ENCODE measurements at places on chromosomes 3 and 15.

GRCh38 chr3:7573330-7573729, 712.4 kb downstream of the GRM7 start:
- no peak for DNase-seq

DNA sequence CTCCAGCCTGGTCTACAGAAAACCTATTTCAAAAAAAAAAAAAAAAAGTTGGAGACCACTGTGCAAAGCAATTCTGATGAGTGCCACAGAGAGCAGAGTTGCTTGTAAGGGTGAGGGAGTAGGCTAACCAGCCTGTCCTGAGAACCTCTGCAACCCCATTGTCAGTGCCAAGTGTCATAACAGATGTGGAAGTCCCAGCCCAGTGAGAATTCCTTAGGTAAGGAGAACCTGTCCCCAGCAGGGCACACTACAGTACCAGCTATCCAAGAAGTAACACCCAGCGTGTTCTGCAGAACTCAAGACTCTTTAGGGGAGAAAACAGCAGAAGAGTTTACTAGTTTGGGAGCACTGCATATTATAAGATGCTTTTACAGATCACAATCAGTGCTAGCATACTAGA, 156.3 kb downstream of the LIPC start:
- DNase-seq: no peak

DNA sequence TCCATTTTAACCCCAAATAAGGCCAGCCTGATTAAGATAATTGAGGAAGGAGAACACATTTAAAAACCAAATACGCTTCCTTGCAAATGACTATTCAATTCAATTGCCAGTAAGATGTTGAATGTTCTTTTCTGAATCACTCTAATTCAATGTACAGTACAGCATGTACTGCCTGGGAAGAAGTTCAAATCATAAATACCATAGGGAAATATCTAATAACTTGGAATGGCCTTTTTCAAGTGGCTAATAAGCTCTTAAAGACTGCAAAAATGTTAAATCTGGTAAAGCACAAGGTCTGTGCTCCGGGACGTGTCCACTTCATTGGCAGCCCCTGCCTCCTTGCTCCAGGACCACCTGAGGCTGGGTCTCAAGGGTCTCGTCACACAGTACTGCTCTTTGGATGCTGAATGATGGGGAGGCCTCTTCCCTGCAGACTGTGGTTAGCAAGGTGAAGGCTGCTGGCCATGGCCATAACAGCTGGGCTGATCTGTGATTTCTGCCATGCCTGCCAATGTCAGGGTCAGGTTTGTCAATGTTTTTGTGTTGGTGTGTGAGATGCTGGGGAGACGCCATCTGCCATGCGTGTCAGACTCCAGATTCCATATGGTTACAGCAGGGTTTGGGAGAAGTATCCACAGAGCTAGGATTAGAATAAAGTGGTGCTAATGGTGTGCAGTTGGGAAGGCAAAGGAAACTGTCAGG, 300.5 kb downstream of the ADAMTS17 start:
- no peak for DNase-seq

GRCh38 chr15:69143756-69144436, 16.5 kb upstream of the GLCE start:
- no peak for DNase-seq

GRCh38 chr3:132530624-132531023, 66.4 kb upstream of the ACKR4 start:
- DNase-seq: no peak

- DNase-seq: peak; percentile 80
These were observed 2.2 kb downstream of the FOXB1 start for GRCh38 chr15:60006203-60006862.

GRCh38 chr3:48556796-48557626, at the start of gene PFKFB4:
Gene PFKFB4, minus strand, starts transcription at chr3:48556803. Its CDS starts 26 bp downstream, at chr3:48556777.
- peak; percentile 99 for DNase-seq

- DNase-seq: no peak
These were observed 1.3 kb downstream of the BNIP2 start for GRCh38 chr15:59687836-59688235.

- no peak for DNase-seq
These were observed 35.5 kb downstream of the ZDHHC19 start for GRCh38 chr3:196175722-196176121.

DNA sequence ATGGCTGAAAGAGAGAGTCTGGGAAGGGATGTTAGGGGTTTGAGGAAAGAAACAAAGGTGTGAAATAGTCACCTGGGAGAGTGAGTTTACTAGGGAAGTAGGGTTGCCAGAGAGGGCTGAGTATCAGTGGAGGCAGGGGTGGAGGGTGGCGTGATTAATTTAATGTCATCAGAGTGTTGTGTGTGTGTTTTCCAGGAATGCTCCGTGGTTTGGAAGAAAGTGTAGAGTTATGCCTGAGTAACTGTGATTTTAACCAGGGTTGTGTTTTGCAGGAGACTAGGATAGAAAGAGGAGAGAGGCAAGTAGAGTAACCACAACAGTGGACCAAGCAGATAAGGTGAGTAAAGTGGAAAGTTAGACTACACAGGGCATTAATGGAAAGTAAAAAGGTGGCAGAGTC, 27.2 kb downstream of the PLD1 start:
- no peak for DNase-seq

DNA sequence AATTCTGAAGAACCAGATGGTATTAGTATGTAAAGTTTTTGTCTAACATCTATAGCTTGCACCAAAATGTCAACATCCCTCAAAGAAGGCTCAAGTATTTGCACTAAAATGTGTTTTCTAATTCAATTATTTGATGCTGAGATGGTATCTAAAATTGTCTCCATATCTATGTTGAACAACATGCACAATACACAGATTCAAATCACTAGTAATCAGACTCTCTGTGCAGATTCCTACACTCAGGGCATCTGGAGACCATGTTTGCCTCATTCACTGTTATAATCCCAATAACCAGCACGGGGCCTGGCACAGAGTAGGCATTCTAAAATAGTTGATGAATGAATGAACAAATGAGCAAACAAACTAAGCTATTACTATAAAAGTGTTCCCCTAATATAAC, 2.6 kb downstream of the FILIP1L start:
- no peak for DNase-seq

- no peak for DNase-seq
These were observed 470.1 kb downstream of the MFSD1 start for GRCh38 chr3:159271799-159272512.

DNA sequence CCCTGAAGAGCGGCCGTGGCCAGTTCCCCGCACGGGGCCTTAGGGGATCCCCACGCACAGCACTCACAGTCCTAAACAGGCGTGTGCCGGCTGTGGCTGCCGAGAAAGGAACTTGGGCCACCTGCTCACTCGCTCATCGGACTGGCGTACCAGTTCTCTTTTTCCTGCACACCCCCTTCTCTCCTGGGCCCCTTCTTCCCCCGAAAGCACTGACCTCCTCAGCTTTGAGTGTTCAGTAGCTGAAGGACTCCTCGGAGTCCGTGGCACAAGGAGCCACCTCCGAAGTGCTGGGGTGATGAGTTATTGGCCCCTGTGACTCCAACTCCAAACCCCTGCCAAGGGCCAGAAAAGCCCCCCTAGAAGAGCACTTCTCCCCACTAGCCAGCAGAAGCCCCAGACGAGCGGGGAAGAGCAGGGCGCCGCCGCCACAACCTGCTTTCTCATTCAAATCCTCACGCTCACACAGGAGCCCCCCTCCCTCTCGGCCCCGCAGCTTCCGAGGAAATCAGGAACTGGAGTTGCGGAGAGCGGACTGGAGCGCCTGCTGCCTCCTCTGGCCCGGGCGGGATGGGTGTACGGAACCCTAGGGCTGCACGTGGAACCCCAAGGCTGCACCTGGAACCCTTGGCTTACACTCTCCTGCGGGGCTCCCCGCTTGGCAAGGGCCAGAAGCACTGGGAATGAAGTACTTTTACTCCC, at the start of gene PLCH1:
Gene PLCH1 (minus strand): TSS at position 446 of the 699 bp plus-strand sequence. CDS start 40,847 bp downstream, outside the sequence.
- peak; percentile 83 for DNase-seq

DNA sequence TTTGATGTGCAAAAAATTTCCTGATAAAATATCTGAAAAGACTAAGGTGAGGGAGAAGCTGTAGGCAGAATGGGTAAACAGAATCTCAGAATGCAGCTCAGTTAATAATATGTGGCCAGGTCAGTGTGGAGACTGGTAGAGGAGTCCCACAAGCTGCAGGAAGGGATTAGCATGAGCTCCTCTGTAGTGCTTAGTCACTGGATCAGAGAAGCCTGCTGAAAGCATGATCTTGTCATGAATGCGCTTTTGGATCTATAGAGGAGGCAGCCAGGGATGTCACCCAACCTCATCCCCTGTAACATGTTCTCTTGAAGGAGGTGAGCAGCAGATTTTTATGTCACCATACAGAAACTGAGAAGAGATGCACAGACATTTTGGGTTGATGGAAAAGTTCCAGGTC, 1035.3 kb upstream of the GBE1 start:
- no peak for DNase-seq

- DNase-seq: no peak
These were observed 275.4 kb upstream of the CTDSPL start for GRCh38 chr3:37586280-37586679.

DNA sequence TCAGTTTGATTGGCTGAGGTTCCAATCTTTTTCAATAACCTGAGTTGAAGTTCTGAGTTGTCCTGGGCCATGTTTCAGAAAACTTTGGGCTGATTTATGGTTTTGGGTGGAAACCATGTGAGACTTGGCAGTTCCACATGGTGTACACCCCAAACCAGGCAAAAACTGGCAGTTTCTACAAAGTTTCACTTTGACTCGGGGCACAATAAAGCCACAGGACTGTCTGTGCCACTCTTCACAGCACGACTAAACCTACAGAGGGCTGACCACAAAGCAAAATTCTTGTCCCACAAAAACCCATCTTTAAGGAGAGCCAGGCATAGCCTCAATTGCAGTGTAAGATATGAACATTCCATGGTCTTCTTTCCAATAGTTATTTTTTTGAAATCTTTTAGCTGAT, 155.0 kb downstream of the DUT start:
- DNase-seq: no peak

- DNase-seq: no peak
These were observed 690.6 kb downstream of the MCTP2 start for GRCh38 chr15:94921936-94922335.

GRCh38 chr15:48996276-48996675, 32.6 kb upstream of the SHC4 start:
- no peak for DNase-seq

GRCh38 chr15:79197285-79197684, 85.2 kb upstream of the ANKRD34C start:
- no peak for DNase-seq

GRCh38 chr3:167148136-167148535, 232.0 kb downstream of the ZBBX start:
- no peak for DNase-seq

DNA sequence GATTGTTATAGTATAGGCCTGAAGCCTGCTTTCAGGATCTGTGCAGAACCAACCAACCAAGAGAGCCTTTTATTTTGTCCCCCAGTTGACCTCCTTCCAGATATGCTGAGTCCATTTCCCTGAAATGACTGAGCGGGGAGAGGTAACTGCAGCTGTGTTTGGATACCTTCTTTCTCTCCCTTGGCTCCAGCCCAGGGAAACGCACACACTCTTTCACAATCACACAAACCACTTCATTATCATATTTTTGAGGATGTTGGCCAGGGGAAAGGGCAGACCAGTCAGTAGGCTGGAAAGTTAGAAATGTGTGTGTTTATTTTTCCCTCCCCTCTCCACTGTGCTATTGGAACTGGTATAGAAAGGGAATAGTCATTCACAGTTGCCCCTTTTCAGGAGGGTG, 417.7 kb upstream of the TBL1XR1 start:
- DNase-seq: no peak

- DNase-seq: no peak
These were observed 1.4 kb upstream of the MRPS25 start for GRCh38 chr3:15066467-15066866.

GRCh38 chr15:29921130-29921601, 98.9 kb upstream of the TJP1 start:
- no peak for DNase-seq

DNA sequence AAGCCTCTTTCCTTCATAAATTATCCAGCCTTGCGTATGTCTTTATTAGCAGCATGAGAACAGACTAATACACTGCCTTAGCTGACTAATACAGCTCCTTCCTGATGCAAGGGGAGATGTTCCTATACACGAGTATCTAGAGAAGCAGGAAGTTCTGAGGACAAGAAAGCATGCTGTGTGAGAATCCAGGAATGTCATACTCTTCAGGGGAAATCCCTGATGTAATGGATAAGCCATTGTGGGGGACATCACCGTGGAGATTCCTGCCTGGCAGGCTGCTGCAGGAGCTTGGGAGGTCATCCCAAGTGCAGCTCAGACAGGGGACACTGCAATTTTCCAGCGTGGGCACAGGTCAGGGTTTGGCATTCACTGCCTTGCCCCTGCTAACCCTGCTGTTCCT, 476.9 kb downstream of the NR2F2 start:
- no peak for DNase-seq

DNA sequence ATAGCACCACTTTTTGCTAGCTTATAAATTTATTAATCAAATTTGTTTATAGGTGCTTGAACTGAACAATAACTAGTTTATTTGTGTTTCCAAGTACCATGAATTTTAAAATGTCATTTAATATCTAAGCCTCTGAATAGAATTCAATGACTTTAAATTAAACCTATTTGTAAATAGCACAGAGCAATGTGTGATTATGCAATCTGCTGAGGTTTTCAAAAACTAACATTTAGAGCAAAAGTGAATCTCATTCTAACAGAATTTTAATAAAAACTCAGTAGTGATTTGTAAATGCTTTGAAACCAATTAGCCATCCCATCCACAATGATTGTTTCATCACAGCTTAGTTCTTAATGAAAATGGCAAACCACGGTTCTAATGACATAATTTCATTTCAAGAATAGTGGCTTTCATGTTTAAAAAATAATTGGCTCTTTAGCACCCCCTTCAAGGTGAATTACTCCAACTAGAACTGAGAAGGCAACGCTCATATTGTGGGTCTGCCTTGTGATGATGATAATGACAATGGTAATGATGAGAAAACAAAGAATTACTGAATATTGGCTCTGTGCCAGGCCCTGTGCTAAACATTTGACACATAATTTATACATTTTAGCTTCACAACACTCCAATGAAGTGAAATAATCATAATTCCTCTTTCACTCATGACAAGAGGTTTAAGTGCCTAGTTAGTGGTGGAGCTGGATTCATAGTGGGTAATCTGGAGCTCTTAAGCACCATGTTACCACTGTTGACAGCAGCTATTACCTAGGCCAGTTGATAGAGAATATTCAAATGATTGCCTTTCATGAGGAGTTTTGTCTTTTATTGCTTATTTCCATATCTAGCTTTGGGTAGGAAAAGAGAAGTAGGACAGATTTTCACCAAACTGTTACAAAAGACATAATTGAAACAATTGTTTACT, 145.7 kb downstream of the RBMS3 start:
- DNase-seq: no peak

DNA sequence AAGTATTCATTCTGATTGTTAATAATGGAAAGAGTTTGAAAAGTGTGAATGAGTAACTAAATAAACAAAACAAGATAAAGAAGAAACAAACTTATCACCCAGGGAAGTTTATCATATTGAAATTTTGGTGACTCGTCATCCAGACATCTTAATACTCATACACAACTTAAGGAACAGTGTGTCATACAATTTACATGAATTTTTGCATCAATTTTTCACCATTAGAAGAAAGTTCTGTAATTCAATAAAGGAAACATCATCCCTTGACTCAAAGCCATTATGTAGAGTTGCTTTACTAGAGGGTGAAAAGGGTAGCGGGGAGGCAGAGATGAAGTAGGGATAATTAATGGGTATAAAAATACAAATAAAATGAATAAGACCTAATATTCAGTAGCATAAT, 536.2 kb downstream of the GRM7 start:
- DNase-seq: no peak

- DNase-seq: no peak
These were observed 890 bp downstream of the CHRD start for GRCh38 chr3:184380627-184381260.

GRCh38 chr3:178849199-178849910, 222.3 kb downstream of the ZMAT3 start:
- DNase-seq: no peak

GRCh38 chr3:178206521-178206920, 329.7 kb upstream of the KCNMB2 start:
- DNase-seq: no peak

All from neuronal stem cell (in vitro differentiated cells).